EH (cell line): ENCODE measurements at places on chromosomes 2 and 18.
A peak's percentile ranks its signal among the peaks of the same experiment; 100 is the strongest.

DNA sequence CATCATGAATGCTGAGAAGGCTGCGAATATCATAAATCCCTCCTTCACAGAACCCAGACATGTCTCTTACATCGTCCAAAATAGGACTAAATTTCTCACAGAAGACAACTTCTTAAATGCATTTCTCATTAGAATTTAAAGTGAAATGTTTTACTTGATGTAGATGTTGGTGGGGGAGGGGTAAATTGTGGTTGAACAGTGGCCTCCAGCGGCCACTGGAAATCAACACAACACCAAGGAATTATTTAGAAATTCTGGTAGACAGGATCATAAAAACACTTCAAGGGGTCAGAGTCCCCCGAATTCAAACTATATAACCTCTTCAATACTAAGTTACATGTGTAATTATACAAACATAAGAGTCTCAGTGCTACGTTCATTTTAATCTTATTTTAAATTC, 135.9 kb downstream of the ABCA12 start:
- peak; percentile 57 for DNase-seq

DNA sequence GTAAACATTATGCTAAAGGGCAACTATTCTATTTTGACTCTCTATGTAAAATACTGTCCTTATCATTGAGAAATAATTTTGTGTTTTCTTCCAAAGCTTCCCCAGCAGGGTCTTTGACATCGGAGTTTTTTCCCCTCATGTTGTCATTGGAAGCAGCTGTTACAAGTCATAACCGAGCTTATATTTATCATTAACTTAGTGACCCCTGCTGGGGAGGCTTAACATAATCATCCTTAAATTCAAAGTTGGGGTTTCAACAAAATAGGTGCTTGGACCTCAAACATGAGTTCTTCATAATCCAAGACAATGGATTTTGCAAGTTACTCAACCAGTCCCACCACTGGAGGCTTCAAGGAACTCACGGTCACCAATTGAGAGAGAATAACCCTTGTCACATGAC, 330.9 kb downstream of the DCC start:
- no peak for DNase-seq

DNA sequence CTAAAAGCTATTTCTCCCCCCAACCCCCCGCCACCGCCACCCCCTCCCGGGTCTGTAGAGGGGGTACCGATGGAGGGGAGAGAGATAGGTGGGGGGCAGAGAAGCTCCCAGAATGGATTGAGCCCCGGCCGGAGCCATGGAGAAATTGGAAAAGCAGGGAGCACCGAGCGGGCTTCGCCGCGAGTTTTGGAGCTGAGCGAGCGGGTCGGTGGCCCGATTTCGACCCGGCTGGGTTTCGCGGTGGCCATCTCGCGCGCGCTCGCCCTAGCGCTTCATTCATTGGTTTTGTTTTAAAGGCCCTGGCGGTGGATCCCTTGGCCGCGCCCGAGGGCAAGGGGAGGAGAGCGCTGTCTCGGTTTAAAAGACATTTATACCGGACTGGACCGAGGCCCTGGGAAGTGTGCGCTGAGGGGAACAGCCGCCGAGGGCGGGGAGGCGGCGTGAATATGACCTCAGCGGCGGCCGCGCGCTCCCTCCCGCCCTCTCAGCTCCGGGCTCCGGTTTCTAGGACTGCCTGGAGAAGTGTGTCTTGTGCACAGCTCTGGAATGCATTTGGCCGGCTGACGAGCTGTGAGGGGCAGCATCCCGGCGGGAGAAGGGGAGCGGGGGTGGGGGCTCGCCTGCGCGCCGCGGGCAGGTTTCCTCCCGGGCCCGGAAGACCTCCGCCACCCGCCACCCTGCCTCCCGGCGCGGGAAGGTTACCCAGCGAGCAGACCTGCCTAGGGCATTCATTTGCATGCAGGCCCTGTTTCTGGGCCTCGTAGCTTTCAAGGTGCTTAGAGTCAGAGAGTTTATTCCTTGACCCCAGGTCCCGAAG, 1.7 kb upstream of the SMAD7 start:
- peak; percentile 92 for DNase-seq

DNA sequence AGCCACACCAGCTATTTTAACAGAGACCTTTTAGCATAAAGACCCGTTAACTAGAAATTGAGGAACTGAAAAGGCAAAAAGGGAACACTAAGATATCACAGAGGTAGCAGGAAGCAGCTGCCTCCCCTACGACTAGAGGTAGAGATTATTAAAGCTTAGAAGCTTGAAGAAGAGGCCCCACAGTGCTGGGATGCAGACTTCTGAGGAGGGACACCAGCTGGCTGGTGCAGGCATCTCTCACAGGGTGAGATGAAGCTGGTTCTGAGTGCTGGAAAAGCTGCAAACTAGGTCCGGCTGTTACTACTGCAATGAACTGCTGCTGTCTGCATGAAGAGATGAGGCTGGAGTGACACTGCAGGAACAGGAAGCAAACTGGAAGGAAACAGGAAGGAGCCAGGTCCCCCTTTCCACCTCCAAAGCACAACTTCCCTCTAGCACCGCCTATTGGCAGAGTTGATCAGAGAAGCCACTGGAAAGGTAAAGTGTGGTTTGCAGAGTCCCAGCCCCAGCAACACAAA, 61.2 kb upstream of the MRPS9 start:
- DNase-seq = no peak

- DNase-seq = no peak
These were observed 139.8 kb downstream of the ATL2 start for GRCh38 chr2:38237311-38237710.

- peak; percentile 83 for DNase-seq
These were observed 36.8 kb downstream of the ACVR1 start for GRCh38 chr2:157839162-157839801.

- DNase-seq = peak; percentile 65
These were observed 151.2 kb downstream of the CAPN13 start for GRCh38 chr2:30656079-30656478.

DNA sequence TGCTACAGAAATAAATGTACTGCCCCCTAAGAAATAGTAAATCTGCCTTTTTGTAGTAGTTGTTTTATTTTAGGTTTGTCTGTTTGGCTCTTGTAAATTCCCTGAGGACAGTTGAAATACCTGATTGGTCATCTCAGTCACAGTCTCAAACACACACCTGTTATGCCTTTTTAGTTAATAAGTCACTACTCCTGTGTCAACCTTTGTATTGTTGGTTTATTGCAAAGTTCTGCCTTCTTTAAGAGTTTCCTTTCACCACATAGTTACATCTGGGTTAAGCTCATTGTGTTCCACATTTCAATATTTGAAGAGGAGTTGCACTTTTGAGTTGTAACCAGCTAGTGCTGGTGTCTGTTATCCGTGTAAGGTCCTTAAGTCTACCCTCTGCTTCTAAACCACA, 198.7 kb downstream of the CCDC85A start:
- no peak for DNase-seq

DNA sequence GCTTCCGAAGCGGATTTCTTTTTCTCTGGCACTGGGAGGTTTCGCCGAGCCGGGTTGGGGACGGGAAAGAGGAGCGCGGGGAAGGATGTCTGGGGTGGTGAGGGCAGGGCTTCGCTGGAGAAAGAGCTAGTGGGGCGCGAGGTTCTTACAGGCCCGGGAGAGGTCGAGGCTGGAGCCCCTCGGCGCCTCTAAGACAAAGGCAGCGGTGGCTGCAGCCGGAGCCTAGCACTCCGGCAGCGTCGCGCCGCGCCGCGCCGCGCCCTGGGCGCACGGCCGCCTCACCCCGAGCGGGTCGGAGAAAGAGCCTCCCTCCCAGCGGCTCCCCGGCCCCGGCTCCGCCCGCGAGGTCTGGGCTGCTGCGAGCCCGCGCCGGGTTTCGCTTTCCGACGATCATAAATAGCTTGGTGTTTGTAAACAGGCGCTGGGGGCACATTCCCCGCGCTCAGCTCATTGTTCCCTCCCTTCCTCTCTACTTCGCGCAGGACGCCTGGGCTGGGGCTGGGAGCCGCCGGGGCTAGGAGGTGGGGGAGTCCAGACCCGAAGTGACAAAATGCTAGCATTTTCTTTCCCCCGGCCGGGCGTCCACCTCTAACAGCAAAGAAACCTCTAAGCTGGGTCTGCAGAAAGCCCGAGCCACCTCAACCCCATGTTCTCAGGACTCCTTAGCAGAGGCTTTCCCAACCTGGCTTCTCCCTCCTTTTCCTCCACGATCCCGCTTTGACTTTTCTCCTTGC, 813 bp upstream of the MEIS1 start:
- DNase-seq = peak; percentile 87

DNA sequence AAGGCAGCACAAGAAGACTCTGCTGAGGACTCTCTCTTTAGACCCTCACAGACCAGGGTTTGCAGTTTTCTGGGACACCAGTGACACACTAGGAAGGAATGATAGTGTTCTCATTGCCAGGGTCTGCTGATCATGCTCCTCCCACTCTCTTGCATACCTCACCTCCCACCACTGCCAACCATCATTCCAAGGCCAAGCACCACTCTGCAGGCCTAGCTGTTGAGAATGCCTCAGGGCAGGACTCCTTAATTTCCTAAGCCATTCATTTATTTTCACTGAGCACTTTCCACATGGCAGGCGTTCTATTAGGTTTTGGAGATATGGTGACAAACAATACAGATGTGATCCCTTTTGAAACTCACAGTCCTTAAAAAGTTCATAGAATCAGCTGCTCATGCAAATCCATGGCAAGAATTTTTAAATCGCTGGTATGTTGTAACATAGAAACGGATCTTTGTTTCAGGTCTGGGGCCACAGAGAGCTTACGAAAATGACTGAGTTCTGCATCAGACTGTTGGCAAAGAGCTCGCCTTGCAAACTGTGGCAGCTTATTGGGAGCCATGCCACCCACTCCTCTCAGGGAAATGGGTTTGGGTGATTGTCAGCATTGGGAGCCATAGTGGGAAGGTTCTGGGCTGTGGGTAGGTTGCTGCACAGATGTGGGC, 78.5 kb downstream of the XDH start:
- DNase-seq = peak; percentile 96

- no peak for DNase-seq
These were observed 37.9 kb downstream of the FAM210A start for GRCh38 chr18:13688191-13689136.

DNA sequence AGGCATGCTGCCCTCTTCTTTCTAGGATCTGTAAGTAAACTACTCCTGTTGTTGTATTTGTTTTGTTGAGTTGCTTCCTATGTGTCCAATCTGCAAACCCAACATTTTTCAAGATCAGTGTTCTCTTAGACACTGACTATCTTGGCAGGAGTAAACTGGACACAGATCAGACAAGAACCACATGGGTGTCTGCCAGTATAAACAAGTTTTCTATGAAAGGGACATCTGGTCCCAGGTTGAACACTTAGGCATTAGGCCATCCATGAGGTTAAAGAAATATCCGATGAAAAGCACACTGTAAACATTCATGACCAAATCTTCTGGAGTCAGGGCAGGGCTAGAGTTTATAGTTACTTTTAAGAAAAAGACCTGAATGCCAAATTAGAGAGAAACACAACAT, 441.8 kb downstream of the NYAP2 start:
- no peak for DNase-seq

DNA sequence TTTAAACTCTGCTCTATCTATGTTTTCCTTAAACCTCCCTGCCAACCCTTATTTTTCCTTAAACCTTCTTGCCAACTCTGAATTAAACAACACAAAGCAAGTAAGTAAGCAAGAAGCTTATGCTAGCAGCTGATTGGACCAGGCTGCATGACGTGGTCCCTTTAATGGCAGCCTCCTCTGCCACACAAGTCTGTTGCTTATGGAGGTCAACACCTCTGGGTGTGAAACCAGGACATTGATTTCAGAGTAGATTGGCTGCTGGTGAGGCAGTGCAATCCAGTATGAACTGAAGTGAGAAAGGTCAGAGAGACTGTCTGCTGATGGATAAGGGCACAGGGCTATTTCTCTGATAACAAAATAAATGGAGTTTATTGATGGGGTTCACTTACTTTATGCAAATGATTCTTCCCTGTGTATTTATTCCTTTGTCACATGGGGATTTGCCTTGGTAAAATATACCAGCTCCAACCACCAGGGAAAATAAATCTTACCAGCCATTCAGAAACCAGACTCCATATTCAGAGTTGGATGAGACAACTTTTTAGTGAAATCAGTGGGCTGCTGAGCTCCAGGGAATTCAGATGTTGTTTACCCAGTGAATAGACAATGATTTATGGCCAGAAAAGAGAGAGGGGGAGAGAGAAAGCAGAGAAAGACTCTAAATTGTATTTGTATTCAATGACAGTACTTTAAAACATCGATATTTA, 112.2 kb upstream of the NCKAP5 start:
- no peak for DNase-seq

GRCh38 chr2:120429586-120430500, 83.9 kb downstream of the INHBB start:
- DNase-seq = no peak

GRCh38 chr2:30373881-30374302, 73.2 kb upstream of the LCLAT1 start:
- peak; percentile 94 for DNase-seq

DNA sequence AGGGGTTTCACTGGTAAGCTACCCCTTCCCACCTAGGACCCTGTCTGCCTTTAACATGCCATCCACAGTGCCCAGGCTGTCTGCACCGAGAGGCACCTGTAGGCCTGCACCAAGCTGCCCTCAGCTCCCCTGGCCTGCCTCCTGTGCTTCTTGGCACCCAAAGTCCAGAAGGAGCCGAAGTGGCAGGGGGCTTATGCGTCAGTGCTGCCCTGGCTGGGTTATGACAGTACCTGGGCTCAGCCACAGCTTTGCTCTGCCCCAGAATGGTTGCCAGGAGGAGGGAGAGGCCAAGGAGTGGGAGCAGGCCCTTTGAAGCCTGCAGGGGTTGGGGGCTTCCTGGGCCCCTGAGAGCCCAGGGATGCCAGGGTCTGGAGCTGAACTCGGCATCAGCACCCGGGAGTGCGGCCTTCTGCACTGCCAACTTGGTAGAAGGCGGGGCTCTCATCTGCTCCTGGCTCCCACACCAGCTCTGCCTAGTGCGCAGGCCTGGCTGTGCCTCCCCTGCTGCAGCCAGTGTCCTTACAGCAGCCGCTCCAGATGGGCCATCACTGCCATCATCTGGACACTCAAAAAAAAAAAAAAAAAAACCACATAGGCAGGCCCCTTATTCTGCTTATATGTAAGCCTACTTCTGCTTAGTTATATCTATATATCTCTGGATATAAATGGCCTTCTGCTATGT, 155.4 kb downstream of the THSD7B start:
- DNase-seq = no peak

DNA sequence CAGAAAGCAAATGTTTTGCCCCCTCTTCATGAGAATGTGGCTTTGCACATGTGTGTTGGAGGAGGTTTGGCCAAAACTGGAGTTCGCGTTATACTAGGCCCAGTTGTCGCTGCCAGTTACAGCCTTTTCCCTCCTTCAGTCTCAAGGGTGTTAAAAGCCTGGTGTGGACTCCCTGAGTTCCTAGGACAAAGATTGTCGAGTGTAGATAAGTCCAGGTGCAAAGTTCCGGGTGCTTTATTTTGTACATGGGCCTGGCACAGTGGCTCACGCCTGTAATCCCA, 542 bp upstream of the RNF103 start:
- DNase-seq = no peak
